Fibroblast of skin of left biceps (primary cell): ENCODE measurements at places on chromosomes 1 and 21.

GRCh38 chr1:176515310-176515709 lies 52.3 kb downstream of the PAPPA2 start:
- peak; percentile 1 for DNase-seq

DNA sequence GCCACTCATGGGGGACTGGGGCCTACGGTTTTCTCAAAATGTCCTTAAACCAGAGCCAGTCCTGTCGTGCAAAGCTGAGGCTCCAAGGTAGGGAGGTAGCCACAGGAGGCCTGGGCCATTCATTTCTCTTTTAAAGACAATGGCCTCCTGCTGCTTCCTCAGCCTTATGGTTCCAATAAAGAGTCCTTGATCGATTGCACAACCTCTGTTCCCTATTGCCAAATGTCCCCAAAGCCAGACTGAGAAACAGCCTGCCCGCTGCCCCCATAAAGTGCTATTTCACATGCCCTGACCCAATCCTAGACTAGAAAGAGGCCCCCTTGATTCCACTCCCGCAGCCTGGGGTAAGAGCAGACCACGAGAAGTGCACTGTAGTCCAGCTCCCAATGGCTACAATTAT lies 166.7 kb downstream of the CLIC6 start:
- DNase-seq = peak; percentile 33

- no peak for DNase-seq
Measured at GRCh38 chr21:43917515-43918384, 52.7 kb downstream of the AGPAT3 start.

DNA sequence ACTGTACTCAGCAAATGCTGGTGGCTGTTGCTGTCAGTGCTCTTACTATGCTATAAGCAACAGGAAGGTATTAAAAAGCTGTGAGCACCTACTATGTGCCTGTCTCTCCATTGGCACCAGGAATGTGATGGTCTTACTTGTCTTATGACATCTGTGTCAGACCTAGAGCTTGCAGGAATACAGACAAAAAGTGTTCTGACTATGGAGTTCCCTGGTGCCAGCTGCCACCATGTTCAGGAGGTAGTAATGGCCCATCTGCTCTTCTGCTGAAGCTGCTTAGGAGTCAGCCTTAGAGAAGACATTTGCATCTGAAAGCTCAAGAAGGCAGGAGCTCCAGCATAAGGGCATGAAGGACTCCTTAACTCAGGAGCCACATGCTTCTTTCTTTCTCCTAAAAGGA lies 52.3 kb downstream of the MAB21L3 start:
- DNase-seq = no peak

DNA sequence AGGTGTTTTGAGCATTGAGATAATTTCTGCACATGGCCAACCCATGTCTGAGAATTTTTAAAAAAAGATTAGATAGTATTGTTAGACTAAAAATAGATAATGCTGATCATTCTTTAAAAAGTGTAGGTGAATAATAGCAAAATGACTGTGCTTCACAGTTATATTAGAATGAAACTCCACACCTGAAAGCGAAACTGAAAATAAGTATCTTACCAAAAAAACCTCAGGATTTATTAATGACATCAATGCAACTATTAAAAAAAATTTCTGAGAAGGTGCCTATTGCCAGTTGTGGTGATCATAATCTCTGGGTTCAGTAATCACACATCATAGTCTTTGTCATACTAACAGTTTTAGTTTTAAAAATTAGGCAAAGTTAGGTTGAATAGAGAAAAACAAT lies 36.5 kb downstream of the PLA2G4A start:
- DNase-seq = no peak

DNA sequence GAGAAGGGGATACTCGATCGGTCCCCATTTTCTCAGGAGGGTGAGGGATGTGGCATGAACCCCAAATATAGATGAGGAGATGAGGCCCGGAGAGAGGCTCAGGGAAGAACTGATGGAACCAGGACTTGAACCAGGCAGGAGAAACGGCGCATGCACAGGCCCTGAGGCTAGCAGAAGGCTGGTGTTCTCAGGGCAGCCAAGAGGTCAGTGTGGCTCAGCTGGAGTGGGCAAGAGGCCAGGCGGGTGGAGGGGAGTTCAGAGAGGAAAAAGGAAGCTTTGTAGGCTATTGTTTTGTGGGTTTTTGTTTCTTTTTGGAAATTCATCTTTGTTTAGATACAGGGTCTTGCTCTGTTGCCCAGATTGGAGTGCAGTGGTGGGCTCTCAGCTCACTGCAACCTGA lies 122.0 kb downstream of the LACTBL1 start:
- no peak for DNase-seq

GRCh38 chr21:40067751-40068150 lies 200.5 kb downstream of the PCP4 start:
- DNase-seq = no peak
